ENCODE measurements at places on chromosomes 5 and 9. TPM values are rescaled to one million over a fixed set of nuclear protein-coding genes. Genes with fewer than 3 reads are reported as not detected.

- DNase-seq: no peak
Measured at GRCh38 chr5:78778538-78778937, 130.0 kb upstream of the LHFPL2 start.

Gene PITX1
- total RNA-seq: not detected

- no peak for DNase-seq
Measured at GRCh38 chr5:130045334-130045733, 141.1 kb downstream of the CHSY3 start.

Gene DRD1
- not detected for total RNA-seq

GRCh38 chr9:130313103-130313858 lies 47.7 kb downstream of the HMCN2 start:
- DNase-seq: no peak
